Activated gamma-delta T cell treated with Interleukin-2 at 50 U/mL for 16 hours (primary cell): ENCODE measurements at places on chromosomes 1 and 21.

DNA sequence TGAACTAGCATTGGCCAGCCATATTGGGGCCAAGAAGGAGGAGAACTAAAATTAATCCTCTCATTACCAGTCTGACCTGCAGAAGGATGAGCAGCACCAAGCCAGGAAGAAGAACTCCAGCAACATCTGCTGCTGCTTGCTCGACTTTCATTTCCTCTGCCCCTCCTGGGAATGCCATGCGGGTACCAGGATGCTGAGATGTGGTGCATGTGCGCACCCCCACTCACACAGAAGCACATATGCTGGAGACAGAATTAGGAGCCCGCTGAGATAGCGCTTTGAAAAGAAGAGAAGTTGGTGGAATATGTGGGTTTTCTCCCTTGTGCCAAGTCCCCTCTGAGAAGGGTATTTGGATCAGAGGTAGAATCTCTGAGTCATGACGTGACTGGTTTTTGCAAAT lies 70.4 kb downstream of the PLXNA2 start:
- no peak for DNase-seq

DNA sequence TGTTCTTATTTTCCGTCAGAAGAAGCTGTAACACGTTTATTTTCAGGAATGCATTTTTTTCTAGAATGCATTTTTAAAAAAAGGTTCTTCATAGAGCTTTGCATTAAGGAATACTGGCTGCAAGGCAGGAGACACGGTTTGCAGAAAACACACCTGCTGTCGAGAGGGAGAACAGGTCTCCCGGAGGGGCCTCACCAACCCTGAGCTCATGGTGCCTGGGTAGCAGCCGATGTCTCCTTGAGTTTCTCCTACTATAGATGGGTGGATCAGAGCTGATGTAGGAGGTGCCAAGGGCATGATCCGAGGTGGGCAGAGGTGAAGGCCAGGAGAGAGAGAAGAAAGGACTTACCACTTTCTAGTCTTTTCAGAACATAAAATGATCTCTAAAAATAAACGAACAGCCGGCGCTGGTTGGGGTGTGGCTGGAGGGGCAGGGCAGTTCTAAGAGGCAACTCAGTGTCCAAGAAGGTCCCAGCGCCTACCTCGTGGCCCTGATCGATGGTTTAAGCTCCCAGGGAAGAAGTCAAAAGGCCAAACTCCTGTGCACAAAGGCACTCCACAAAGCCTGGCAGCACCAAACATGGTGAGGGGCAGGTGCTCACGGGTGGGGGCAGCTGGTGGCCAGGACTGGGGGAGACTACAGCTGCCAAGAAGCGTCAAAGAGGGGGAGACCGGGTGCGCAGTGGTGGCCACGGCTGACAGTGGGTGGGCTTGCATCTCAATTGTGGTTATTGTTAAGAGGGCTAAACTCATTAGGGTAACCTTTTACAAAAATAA lies 12.2 kb downstream of the MORN1 start:
- no peak for DNase-seq

GRCh38 chr1:228343191-228343661 lies 63.4 kb downstream of the TRIM11 start:
- DNase-seq = no peak

DNA sequence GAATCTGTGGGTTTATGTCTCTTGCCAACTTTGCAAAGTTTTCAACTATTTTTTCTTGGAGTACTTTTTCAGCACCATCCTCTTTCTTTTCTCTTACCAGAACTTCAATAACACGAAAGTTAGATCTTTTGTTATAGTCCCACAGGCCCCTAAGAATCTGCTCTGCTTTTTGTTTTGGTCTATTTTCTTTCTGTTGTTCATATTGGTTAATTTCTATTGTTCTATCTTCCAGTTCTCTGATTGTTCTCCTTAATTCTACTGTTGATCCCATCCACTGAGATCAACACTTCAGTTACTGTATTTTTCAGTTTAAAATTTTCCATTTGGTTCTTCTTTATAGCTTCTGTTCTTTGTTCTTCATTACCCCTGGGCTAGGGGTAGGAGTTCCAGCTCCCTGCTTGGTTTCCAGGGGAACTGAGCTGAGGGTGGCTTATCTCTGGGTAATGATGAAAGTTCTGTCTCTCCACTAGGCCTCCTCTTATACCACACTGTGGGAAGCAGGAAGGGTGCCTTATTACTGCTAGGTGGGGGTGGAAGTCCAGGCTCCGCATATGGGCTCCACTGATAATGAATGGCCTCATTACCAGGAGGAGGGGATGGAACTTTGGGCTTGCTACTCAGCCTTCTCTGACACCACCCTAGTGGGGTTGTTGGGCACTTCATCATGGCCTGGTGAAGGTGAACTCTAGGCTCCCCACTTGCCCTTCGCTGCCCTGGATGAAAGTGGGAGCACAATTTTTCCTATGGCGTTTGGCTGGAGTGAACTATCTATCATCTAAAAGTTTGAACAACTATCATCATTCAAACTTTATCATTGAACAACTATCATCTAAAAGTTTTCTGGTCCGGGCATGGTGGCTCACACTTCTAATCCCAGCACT lies 39.3 kb downstream of the NAV1 start:
- no peak for DNase-seq

DNA sequence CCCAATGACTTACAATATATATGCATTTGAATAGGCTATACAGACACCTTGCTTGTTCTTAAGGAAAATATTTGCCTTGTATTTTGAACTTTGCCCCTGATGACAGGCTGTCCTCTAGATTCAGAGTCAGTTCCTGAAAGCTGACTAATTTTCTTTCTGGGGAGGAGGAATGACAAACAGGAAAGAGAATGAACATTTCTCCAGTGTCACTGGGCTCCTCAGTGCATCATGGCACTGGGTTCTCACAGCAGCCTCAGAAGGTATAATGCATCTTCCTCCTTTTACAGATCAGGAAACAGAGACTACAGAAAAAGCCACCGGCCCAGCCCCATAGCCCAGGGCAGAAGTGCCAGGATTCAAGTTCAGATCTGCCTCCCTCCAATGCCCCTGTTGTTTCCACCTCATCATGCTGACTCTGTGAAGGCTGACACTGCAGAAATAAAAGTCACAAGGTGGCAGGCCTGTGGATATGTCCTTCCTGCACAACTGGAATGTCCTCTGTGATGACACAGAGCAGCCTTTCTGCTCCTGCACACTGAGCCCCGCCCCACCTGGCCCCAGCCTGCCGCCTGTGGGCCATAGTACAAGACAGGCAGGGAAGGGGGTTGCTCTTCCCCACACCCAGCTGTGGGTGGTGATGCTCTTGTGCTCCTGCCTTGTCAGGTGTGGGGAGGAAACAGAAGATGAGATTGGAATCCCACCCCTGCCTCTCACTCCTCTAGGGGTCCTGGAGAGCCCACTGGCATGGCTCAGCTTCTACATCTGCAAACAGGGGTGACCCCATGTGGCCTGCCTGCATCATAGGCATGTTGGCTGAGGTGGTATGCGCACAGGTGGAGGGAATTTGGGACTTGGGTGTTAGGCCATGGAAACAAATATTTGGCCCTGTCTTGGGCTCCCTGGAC lies 6.4 kb downstream of the TTC22 start:
- no peak for DNase-seq

DNA sequence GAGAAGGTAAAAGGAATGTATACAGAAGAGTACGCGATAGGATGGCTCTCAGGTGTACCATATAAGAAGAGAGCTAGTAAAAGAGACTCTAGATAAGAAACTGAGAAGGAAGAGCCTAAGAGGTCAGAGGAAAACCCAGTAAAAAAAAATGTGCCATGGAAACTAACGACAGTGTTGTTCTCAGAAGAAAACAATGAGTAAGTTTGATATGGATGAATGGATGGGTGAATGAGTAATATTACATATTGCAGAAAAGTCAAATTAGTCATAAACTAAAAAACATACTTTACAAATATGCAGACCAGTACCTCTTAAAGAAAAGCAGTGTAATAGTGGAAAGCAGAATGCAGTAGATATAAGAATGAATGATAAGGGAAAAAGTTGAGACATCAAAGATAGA lies 316.2 kb downstream of the HMCN1 start:
- DNase-seq = no peak

GRCh38 chr1:194296201-194296600 lies 1109.8 kb upstream of the B3GALT2 start:
- no peak for DNase-seq

DNA sequence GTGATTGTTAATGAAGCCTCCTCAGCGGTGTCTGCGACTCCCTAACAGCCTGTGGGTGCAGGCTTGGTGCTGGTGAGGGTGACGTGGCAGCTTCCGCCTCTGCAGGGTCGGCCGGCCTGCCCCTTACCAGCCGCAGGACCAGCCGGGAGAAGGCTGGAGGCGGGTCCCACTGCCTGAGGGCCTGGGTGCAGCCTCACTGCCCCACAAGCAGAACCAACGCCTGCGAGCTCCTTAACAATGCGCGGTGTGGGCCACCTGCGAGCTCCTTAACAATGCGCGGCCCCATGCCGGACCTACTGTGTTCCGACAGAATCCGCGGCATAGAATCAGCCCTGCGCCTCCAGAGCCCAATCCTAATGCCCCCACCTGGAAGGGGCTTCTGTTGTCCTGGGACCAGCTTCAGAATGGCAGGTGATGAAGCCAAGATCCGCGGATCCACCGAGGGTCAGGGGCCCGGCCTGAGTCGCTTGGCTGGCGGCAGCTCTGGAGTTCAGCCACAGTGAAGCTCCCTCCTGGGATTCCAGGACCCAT lies 54.4 kb upstream of the AJAP1 start:
- DNase-seq = no peak

GRCh38 chr1:115071012-115071664 lies 18.2 kb downstream of the TSPAN2 start:
- DNase-seq = no peak

- DNase-seq = no peak
Observed at GRCh38 chr1:102098536-102098935, 101.8 kb upstream of the OLFM3 start.

DNA sequence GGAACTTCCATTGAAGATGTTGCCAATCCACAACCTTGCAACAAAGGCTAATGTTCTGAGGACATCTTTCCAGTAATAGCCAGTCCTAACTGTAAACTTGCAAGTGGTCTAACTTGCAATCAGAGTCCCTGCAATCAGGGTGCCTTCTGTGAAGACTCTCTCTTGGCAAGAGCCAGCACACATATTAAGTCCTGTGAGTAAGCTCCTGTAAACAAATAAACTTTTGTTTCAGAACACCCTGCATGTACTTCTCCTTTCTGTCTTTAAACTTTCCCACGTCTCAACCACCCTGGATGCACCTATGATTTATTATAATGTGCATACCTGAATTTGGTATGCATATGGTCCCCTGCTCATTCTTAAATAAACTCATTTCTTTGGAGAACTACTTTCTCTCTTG lies 9.1 kb downstream of the GBP7 start:
- DNase-seq = no peak

GRCh38 chr1:112889052-112889768 lies 66.8 kb downstream of the SLC16A1 start:
- DNase-seq = no peak

DNA sequence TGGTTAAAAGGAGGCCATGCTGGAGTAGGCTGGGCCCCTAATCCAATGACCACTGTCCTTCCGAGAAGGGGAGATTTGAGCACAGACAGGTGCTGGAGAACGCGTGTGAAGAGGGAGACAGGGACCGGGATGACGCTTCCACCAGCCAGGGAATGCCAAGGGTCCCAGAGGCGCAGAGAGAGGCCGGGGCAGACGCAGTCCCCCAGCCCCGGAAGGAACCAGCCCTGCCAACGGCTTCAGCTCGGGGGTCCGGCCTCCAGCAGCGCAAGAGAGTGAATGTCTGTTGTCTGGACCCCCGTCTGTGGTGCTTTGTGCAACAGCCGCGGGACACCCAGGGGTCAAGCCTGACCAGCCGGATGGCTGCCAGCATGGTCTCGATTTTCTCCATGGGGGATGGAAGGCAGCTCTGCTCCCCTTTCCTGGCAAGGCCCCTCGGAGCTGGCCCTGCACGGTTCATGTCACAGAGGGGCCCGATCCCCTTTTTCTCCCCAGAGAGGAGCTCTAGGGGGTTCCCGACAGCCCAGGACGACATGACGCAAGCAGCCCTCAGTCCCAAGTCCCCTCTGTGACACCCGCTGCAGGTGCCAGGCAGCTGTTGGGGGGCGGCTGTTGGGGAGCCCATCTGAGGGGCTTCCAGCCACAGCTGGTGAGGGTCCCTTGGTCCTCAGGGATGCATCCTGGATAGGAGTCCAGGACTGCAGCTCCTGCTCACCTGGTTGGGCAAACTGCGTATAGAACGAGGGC lies 73.5 kb downstream of the SIK1 start:
- DNase-seq = no peak

DNA sequence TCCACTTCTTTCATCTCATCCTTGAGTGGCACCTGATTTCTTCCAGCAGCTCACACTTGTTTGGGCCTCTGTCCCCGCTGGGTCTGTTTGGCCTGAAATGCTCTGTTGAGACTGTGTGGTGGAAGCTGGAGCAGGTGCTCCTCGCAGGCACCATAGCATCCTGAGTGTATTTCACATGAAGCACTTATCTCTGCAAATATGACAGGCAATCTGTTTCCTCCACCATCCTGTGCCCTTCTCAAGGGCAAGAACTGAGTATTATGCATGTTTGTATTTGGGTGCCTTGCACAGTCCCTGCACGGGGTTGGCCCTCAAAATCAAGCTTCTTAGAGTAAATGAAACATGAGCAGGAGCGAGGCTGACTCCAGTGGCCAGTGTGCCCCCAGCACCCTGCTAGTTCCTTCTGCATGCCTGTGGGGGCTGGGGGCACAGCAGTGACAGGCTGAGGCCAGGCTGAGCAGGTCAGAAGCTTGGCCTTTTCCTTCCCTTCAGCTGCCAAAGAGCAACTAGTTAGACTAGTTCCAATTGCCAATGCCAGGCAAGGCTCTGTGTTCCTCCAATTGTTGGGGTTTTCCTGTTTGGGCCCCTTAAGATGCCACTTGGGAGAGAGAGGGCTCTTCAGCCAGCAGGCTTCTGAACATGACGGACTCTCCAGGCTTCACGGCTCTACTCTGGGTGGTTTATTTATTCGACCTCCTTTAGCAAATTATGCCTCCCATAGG lies 129.6 kb upstream of the ATP1A1 start:
- no peak for DNase-seq

DNA sequence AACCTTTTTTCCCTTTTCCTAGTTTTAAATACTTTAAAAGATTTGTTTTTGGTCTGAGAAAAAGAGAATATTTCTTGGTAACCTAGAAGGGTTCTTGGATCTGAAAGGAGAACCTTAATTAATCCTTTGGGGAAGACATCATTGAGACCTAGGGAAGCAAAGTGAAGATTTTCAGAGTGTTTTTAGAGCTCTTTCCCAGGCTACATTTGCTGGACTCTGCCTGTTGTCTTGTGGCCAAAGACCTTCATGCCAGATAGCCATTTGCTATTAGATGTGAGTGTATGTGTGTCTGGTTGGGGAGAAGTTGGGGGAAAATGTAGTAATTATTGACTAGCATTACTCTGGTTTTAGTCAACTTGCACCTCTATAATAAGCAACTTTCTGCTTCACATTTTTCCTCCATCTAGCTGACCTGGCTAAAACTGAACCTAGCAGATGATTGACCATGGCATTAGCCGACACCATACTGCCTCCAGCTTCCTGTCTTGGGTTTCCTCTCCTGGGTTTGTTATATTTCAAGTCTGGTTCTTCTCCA lies 239.1 kb downstream of the USP25 start:
- DNase-seq = no peak

DNA sequence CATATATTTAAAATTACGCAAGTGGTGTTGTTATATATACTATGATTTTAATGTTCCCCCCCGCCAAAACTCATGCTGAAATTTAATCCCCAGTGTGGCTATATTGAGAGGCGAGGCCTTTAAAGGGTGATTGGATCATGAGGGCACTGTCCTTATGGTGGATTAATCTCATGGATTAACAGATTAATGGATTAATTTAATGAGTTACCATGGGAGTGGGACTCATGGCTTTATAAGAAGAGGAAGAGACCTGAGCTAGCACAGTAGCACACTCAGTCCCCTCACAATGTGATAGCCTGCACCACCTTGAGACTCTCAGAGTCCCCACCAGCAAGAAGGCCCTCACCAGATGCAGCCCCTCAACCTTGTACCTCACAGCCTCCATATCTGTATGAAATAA lies 34.8 kb downstream of the C1orf198 start:
- DNase-seq = no peak
